ENCODE measurements at places on chromosomes 11 and 22.

- no peak for DNase-seq
Observed at GRCh38 chr11:102283116-102283485, 34.2 kb upstream of the BIRC3 start.

- DNase-seq, result no peak
Observed at GRCh38 chr22:42372976-42373375, 59.2 kb downstream of the NFAM1 start.

GRCh38 chr11:17519061-17519885, 24.9 kb downstream of the USH1C start:
- no peak for DNase-seq

- DNase-seq, result no peak
Observed at GRCh38 chr22:35863432-35863831, 145.8 kb downstream of the APOL5 start.

- DNase-seq, result no peak
Observed at GRCh38 chr22:44736581-44737405, 15.6 kb upstream of the ARHGAP8 start.

GRCh38 chr11:87597725-87598124, 560.0 kb downstream of the TMEM135 start:
- no peak for DNase-seq

DNA sequence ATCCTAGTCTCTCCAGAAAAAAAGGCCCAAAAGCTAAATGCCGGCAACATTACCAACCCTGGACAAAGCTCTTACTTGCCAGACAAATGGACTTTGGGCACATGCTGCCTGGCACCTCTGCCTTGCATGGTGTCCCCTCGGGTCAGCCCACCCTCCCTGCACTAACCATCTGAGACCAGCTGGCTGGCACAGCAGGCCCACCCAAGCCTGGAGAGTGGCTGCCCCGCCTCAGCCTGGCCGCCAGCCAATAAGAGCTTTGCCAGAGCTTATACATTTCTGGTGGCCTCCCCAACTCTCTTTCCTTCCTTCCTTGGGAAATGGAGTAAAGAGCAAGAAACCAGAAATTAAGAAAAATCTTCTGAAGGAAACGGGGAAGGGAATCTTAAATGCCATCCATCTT, 24.5 kb downstream of the MCHR1 start:
- DNase-seq, result no peak

- no peak for DNase-seq
Observed at GRCh38 chr11:66420671-66421476, at the start of gene NPAS4. TSS of gene NPAS4 (plus strand) at chr11:66421035. CDS start at chr11:66421180, 145 bp downstream.

DNA sequence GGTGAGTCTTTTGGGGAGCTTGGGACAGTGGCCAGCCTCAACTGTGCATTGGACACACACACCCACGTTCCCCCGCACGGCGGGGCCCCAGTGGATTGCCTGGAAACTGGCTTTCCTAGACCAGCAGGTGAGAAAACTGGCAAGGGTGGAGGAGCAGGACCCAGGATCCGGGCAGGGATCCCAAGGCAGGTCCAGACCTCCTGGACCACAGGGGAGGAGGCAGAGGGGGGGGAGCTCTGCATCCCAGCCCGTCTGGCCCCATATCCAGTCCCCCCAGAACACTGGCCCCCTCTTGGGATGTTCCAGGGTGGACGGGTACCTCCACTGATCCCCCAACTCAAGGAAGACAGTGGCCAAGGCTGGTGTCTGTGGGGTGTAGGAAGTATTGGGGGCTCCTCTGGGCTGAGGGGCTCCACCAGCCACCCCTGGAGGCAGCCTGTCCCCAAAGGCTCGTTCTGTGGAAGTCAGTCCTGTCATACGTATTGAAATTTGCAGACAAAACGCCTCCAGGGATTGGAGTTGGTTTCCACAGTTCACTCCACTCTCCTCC, 89.3 kb upstream of the LINC01488 start:
- no peak for DNase-seq

DNA sequence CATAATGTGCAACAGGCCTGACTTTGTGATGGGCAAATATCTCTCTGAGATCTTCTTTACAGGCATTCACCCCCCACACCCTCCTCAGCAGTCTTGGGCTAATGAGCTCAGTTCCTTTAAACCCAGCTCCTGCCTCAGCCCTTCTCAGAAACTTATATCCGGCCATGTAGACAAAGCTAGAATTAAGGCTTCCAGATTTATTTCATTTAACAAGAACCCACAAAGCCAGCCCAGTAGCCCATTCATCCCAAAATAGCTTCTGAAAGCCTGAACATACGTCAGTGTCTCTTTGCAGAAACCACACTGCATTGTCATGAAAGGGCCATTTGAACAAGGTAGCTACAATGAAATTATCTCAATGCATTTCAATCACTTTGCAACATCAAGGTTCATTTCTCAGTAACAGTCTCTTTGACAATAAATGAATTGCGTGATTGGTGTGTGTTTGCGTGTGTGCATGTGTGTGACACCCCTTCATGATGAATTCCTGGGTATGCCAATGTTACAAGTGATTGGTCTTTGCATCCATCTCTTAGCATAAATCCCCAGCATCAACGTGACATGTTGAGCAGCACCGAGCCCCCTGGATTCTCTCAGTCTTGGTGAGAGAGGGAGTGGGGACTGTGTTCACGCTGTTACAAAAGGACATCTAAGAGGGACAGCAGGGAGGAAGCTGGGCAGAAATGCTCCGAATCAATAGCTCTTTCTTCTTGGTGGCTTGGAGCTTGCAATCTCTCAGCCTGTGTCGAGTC, 299.6 kb downstream of the KIRREL3 start:
- no peak for DNase-seq

DNA sequence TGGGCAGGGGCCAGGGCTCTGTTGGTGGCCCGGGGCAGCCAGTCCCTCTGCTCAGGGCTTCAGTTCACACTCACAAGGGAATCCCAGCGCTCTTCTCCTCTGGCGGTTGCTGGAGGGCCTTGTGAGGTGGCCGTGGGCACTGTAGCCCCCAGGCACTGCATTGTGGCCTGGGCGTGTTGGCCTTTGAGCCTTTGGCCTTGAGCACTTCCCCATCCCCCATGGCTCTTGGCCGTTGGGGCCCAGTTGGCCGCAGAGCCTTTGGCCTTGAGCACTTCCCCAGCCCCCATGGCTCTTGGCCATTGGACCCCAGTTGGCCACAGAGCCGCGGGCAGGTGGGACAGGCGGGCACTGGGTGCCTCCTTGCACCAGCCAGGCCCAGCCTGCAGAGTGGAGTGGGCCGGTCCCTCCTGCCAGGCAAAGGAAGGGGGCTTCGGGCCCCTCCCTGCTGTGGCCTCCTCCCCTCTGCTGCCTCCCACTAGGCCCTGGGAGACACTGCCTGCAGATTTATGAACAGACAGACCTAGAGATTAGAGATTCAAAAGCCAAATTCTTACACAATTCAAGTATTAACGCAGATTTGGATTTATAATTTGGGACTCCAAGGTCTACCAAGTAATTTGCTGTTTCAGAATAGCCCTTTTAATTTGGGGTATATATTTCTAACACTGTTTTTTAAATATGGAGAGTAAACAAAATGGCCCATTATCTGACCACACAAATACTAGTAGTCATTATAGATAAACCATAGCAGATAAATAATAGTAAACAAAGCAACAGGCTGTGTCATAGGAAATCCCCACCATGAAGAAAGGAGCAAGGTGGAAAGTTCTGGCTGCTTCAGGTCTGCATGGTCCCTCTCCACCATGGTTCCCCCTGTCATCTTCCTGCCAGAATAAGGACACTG, 18.2 kb upstream of the TXNRD2 start:
- DNase-seq, result no peak

DNA sequence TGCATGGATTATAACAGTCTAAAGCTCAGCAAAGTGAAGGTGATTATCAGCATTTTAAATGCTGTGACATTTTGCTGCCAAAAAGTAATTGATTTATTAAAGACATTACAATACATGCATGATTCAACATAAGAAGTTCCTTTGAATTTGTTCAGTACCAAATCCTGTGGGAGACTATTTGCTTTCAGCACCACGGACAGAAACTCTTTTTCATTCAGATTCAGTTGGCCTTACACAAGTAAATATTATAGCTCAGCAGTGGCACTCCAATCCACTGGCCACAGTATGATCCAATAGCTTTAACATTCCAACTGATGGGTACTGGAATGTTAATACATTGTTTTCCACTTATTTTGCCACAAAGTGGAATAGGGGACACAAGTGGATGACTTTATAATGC, 806.7 kb downstream of the NTM start:
- DNase-seq, result peak; percentile 30

- DNase-seq, result no peak
Observed at GRCh38 chr11:17406818-17407149, 18.3 kb upstream of the KCNJ11 start.

DNA sequence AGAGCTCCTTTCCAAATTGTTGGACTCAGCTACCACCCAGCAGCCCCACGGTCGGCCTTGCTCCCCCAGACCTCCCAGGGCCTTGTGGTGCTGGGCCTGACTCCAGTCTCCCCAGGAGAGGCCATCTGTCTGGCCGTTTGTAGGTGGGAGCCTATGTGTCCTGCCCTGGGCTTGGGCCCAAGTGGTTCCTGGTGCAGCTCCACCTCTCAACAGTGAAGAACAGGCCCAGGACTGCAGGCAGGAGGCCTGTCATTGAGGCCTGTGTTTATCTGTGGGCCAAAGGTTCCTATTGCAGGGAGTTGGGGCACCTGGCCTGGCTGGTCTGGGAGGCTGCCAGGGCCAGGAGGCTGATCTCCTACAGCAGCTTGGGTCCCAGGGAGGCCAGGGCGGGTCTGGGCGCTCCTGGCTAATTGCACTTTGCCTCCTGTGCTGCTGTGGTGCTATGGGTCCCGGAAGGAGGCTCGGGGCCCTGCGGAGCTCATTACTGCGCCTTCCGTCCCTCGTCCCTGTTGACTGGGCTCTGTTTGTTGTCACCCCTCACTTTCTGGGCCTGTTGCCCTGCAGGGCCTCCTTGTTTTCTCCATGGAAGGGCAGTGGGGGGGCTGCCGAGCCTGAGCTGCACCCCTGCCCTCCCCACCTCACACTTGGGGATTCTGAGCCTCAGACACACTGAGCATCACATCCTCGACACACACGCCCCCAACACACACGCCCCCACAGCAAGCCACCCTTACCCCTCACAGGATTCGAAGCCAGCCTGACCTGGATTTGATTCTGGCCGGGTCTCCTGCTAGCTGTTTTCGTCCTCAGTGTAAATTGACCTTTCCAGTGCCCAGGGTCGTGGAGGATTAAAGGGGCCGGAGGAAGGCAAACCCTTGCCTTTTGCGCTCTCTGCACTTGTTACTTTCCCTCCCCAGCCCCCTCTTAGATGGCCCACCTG, 6.8 kb upstream of the OMP start:
- no peak for DNase-seq

GRCh38 chr22:27134315-27134701, 476.9 kb downstream of the MIAT start:
- peak; percentile 93 for DNase-seq

DNA sequence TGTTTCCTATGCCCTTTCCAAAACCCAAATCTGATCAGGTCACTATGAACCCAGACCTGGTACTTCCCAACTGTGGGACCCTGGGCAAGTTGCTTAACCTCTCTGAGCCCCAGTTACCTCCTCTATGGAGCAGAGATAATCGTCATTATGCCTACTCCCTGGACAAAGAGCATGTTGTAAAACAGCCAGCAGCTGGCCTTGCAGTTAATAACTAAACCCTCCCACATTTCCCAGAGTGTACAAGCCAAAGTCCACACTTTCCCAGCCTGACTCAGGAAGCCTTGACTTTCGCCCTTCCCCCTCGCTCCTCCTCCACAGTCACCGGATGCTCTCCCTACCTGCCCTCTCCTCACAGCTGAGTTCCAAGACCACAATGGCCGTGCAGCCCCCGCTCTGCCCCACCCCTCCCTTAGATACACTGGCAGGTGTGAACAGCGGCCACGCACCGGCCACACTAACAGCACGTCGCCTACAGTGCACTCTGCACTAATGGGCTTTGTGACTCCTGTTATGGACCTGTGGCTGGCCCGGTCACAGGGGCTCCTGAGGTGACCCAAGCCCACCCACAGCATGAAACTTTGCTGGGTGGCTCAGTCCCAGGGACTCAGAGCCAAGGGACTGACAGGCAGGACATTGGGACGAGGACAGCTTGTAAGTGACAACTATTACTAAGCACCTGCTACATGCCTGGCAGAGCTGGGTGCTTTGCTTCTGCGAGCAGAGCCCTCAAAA, 15.6 kb upstream of the MFNG start:
- DNase-seq, result peak; percentile 72

DNA sequence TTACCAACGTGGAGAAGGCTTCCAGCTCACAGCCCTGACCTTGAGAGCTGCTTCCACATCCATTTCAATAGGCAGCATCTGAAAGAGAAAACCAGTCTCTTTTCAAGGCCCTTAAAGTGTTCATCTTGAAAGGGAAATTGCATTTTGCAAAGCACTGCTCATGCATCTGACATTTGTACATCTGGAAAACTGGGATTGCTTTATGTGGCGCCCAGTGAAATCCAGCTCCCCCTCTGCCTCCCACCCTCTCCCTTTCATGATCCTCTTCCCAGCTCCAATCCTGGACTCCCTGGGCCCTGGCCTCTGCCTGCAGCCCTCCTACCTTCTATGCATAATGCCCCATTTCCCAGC, 17.4 kb downstream of the TP53AIP1 start:
- no peak for DNase-seq

DNA sequence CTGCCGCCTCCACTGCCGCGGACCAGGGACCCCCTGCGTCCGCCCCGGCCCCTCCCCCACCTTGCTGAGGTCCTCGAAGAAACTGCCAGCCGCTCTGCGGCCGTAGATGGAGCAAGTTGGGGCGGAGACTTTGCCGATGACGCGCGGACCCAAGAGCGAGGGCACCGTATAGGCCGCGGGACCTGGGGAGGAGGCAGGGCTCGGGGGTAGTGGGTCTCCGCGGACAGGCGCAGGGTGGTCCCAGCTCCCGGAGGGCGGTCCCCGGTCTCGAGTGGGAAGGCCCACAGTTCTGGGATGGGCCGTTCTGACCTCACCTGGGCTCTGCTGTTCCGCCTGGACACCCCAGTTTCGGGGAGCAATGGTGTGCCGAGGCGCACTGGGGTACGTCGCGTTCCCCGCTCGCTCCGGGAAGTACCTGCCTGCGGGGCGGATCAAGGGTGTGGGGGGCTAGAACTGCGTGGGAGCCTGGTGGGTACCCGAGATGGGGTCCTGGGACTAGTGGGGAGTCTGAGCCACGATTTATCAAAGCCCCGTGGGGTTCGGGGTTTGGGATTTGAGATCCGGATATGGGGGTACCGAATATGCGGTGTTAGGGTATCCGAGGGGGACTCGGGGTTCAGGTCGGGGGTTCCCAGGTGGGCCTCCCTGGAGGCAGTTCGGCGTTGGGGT, 1.2 kb upstream of the TYMP start:
- peak; percentile 79 for DNase-seq

- no peak for DNase-seq
Observed at GRCh38 chr11:1497600-1497999, 11.0 kb upstream of the MOB2 start.

DNA sequence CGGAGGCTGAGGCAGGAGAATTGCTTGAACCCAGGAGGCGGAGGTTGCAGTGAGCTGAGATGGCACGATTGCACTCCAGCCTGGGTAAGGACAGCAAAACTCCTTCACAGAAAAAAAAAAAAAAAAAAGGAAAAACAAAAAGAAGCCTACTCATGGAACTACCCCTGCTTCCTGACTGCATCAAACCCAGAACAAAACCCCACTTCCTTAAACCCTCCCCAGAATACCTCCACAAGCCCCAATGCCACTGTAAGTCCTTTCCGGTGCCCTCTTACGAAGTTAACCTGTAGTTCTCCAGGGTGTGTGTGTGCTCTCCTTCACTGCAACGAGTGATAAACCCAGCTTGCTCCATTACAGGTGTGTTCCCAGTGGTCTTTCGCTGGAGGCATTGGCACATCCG, 8.6 kb upstream of the TOLLIP start:
- DNase-seq, result no peak

- DNase-seq, result no peak
Observed at GRCh38 chr11:31601635-31602282, 92.2 kb downstream of the ELP4 start.
